Left cardiac atrium (tissue), 4 donors: ENCODE measurements at places on chromosomes 3 and 15.

DNA sequence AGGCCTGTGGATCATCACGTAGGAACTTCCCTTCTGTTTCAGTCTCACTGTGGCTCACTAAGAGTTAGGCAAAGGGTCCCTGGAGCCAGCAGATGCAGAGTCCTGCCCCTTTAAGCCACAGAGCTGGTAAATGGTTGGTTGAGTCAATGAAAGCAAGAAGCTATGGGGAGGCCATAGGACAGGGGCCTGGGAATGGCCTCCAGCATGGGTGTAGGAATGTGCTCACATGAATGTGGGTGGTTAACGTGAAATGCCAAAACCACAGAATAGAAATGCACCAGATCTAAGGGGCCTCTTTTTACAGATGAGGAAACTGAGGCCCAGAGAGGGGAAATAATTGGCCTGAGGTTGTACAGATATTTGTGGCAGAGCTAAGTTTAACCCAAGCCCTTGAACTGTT is 150.3 kb downstream of the TLE3 start:
- no peak for DNase-seq

GRCh38 chr3:49453621-49454020 is 16.4 kb upstream of the DAG1 start:
- no peak for DNase-seq

GRCh38 chr3:143991713-143992112 is 20.1 kb downstream of the DIPK2A start:
- no peak for DNase-seq

DNA sequence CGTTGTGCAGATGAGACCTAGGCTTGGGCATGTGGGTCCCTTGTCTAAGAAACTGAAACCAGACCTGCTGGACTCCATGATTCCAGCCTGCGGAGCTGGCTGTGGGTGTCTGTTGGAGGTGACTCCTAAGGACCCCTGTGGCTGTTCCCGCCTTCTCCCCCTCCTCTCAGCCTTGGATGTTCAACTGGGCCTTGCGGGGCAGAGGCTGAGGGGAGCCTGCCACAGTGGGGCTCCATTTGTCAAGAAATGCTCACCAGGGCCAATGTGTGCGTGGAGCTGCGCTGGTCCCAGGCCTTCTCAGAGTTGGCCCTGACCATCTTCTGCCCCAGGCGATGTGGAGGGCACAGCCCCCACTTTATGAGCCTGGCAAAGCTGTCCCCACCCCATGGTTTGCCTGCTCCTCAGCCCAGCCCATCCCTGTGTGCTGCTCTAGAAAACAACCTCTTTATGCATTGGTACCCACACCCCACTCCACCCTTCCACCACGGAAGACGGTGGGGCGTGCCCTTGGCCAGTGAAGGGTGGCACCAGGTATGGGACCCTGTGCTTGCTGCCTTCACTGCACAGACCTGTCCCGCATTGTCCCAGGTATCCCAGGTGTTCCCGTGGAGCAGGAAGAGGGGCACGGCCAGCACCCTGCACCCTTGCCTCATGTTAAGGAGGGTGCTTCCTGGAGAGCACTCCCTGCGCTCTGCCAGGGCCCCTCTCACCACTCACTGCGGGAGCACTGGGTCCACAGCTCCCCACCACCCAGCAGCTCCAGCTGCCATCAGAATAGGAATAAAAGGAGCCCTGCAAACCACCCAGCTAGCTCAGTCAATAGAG is 7.9 kb downstream of the MESP2 start:
- DNase-seq = no peak

- DNase-seq = no peak
These were observed 326.4 kb downstream of the SV2B start for GRCh38 chr15:91426412-91426811.

DNA sequence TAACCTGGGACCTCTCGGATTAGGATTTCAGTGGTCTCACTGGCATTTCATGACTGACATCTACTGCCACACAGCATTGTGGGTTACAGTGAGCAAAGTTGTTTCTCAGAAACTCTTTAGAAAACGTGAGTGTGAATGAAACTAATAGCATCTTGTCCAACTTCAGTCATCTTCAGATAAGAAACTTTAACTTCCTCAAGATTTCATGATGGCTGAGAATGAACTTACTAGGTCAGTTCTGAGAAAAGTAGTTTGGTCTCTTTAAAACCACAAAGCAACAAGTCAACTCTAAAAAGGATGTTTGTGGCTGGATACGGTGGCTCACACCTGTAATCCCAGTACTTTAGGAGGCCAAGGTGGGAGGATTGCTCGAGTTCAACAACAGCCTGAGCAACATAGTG is 14.2 kb upstream of the HOMER2 start:
- DNase-seq = no peak

DNA sequence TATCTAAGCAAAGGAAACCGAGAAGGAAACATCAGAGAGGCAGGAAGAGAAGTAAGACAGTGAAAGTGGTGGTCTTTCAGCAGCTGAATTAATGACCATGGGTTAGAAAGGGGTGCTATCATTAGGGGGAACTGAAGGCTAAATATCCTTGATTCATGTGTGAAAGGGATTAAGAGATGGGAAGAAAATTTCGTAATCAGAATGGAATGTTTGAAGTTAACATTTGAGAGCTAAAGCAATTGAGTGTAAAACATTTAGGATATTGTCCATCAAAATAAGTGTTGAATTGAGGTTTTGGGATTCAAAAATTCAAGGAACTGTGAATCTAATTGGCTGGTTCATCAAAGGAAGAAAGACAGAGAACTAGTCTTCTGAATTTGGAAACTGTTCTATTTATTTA is 4.1 kb upstream of the ECT2 start:
- DNase-seq = no peak

DNA sequence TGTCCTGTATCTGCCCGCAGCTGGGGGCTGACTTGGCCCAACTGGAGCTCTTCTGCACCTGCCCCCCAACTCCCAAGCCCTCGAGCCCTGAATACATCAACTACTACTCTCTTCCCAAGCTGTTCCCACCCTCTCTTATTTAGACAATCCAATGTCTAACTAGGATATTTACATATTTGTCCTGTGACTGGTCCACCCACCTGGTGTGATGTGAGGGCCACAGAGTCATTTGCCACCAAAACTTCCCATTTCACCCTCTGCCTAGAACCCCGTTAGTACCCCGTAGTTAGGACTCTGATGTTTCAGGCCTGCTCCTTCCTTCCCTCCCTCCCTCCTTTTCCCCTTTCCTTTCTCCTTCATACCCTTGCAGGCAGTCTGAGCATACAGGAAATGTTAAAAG is 6.4 kb downstream of the CPLX3 start:
- no peak for DNase-seq

DNA sequence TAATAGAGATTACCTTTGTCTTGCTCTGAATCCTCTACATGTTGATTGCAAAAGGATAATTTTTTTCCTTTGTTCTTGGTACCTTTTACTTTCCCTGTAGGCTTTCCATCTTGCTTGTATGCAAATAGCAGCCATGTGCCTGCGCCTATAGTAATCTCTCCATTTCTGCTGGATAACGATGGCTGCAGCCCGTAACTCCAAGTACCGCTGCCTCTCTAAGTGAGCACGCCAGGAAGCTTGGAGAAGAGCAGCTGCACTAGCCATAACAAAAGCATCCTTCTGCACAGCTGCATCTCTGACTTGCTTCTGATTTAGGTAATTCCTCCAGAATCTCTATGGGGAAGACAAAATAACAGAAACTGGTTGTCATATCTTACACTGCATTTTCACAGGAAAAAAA is 89.3 kb downstream of the NR2E3 start:
- DNase-seq = no peak

DNA sequence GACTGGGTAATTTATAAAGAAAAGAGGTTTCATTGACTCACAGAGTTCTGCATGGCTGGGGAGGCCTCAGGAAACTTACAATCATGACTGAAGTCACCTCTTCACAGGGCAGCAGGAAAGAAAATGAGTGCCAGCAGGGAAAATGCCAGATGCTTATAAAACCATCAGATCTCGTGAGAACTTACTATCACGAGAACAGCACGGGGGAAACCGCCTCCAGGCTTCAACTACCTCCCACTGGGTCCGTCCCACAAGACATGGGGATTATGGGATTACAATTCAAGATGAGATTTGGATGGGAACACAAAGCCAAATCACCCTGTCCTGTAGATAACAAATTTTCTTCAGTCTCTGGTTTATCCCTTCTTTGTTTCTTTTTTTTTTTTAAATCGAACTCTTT is 31.0 kb upstream of the AVEN start:
- no peak for DNase-seq

DNA sequence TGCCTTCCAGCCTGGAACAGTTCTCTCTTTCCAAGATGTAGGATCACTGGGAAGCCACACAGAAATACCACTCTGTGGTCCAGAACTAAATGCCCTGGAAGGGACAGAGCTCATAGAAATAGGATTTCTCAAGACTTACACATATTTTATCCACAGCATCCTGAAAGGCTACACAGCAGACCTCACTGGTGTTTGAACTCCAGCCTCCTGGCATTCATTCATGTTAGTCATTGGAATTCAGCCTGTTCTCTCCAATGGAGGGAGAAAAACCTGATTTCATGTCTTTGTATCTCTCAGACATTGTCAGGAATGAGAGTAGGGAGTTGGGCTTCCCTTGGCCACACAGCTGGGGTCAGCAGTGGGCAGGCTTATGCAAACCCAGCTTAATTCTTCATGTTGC is 121.1 kb upstream of the PPP2R3A start:
- no peak for DNase-seq

- no peak for DNase-seq
These were observed 17.4 kb downstream of the SMAD6 start for GRCh38 chr15:66719471-66719870.

GRCh38 chr3:143209715-143210059 is 90.1 kb downstream of the CHST2 start:
- no peak for DNase-seq

- no peak for DNase-seq
These were observed 9.6 kb downstream of the CHST13 start for GRCh38 chr3:126533506-126533905.

GRCh38 chr3:69821133-69821532 is 81.9 kb downstream of the MITF start:
- no peak for DNase-seq

DNA sequence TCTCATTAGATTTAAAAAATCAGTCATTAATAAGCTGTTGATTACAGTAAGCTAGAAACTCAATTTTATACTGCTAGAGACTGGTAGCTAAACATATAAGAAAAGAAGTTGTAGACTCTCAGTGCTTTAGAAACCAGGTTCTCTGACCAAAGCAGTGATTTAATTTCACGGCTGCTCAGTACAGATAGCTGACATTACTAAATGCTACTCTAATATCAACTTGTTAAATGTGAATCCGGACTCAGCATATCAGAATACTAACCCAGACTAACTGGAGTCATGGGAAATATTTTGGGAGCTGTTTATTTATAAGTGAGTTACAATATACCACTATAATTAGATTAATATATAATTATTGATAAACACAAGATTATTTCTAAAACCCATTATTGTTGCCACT is 80.4 kb downstream of the NEDD4 start:
- DNase-seq = no peak

DNA sequence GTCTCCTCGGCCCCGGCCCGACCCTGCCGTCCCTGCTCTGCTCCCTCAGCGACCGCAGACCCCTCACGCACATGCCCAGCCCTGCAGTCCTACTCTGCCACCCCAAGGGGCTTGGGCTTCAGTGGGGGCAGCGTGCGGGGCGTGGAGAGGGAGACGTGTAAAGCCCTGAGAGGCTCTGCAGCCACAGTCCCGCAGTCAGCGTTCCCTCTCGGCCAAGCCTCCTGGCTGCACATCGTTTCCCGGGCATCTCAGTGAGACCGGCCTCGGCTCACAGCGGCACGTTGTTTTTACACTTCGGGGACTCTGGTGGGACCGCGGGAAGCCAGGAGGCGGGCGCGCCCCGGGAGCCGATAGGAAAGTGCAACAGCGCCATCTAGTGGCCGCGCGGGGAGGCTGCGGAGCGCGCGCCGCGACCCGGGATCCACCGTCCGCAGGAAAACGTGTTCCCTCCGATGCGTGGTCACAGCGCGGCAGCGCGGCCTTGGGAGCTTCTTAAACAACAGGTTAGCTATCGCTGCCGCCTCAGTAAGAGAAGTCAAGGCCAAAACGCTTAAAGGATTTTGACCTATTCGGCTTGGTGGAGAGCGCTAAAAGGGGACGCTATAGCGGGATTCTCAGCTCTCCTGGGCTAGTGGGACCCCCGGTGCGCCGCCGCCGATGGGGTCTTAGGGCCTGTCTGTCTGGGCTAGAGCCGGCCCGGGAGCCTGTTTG is 226.8 kb upstream of the IGF1R start:
- peak; percentile 81 for DNase-seq

- DNase-seq = no peak
These were observed 97.8 kb downstream of the NUP210 start for GRCh38 chr3:13322324-13322723.

DNA sequence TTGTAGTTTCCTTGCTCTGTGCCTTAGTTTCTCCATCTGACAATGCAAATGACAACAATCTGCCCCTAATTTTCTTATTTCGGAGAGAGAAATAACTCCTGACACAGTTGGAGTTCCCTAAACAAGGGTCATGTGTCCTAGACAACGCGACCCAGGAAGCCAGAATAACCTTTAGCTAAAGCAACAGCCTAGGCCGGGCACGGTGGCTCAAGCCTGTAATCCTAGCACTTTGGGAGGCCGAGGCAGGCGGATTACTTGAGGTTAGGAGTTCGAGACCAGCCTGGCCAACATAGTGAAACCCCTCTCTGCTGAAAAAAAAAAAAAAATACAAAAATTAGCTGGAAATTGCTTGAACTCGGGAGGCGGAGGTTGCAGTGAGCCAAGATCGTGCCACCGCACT is 49.9 kb downstream of the MCF2L2 start:
- DNase-seq = no peak

GRCh38 chr15:92149029-92149428 is 244.7 kb upstream of the ST8SIA2 start:
- DNase-seq = no peak

DNA sequence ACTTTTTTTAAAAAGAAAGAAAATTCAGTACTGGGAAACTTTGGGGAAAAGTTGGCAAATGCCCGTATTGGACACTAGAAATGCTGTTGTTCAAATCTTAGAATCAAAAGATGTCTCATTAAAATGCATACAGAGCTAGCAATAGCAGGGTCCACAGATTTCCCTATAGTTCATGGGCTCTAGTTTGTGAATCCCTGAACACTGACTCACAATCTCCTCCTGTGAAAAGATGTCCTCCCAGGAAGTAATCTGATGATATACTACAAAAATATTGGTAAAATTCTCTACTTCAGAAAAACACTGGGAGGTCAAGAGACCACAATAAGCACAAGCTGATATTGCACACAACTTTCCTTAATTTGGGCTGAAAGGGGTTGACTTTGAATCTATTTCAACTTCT is 568.4 kb upstream of the ZNF385D start:
- no peak for DNase-seq

GRCh38 chr3:141268306-141268705 is 36.7 kb downstream of the PXYLP1 start:
- no peak for DNase-seq

DNA sequence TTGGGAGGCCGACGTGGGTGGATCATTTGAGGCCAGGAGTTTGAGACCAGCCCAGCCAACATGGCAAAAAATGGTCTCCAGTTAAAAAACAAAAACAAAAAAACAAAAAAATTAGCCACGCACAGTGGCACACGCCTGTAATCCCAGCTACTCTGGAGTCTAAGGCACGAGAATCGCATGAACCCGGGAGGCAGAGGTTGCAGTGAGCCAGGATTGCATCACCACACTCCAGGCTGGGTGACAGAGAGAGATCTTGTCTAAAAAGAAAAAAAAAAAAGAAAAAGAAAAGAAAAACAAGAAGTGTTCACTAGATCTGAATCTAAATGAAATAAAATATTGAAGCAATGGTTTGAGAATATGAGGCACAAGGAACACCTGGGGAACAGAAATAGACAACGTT is 36.7 kb downstream of the SLC9A9 start:
- DNase-seq = peak; percentile 43

- no peak for DNase-seq
These were observed 47.5 kb upstream of the EIF3J start for GRCh38 chr15:44489464-44489863.
